ENCODE measurements at places on chromosomes 4 and X.

GRCh38 chr4:150982557-150983233, 32.4 kb downstream of the LRBA start:
- DNase-seq: no peak

DNA sequence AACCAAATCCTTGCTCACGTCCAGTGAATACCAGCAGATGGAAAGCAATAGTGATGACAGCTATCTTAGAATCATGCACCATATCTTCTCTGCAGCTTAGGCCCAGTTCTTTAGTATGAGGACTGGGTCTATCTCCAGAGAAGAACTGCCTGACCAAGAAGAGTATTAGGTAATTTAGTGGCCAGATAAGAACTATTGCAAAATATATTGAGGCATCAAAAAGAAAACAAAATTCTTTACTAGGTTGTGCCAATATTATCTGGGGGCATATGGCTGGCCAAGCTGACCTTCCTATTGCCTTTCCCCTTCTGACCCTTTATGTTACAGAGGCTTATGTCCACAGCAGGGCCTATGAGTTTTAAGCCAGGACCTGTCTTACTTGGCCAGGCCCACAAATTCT, 91.2 kb downstream of the RLIM start:
- no peak for DNase-seq

DNA sequence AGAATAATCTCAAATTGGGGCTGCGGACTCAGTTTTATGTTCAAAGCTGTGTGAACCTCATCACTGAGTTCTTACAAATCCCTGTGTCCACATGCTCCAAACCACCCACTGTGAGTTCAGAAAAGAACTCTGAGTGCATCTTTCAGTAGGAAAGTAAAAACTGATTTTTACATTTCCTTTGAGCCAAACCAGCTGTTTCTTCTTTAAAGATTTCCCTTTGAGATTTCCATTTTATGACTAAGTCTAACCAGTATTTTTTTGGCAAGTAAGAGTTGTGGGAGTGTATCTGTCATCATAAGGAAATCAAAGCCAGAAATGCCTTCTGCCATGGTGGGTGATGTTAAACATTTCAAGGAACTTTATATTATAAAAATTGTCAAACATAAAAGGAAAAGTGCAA, 100.0 kb downstream of the TET2 start:
- no peak for DNase-seq

DNA sequence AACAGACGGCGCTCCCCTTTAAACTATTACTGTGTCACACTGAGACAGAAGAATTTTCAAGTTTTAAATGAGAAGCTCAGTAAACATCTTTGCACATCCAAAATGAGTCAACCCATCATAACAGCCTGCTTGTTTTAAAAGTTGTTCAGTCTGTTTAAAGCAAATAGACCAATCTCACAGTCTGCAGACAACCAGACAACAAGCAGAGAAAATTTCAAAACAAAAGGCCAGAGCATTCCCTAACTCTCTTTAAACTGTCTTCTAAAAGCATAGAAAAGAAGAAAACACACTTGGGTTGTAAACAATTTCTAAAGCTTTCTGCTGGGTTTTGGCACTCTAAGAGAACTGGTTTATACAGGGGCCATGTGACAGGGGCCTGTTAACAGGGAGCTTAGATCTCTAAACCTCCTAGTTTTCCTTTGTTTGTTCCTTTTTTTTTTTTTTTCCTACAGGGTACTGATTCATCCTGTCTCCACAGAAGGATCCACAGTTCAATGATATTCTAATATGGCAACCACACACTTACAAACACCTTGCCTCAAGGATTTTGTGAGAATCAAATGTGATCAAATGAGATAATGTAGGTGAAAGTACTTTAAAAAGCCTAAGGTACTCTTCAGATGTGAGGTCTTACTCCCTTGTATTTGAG, 100.8 kb upstream of the MAML3 start:
- DNase-seq: no peak

DNA sequence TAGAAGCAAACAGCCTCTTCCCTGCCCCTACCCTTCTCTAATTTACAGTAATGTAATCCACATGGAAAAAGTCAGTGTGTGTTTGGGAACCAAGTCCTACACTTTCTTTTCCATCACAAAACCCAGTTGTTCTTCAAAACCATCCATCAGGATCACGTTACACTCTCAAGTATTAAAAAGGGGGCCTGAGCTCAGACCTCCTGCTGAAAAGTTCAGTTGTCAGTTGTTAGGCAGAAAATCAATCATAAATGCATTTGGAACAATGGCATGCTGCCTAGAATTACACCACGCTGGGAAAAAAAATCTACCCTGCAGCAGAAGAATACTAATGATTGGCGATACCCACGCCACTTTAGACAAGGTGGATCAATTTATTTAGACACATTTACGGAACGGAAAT, 236.5 kb downstream of the PARM1 start:
- DNase-seq: no peak

DNA sequence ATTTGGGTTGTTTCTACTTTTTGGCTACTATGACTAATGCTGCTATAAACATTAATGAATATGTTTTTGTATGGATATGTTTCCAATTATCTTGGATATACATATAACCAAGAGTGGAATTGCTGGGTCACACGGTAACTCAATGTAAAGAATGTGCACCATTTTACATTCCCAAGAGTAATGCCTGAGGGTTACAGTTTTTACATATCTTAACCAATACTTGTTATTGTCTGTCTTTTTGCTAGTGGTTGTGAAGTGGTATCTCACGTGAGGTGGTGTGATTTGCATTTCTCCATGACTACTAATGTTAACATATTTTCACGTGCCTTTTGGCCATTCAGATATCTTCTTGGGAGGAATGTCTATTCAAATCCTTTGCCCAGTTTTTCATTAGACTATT, 200.3 kb upstream of the MAB21L2 start:
- no peak for DNase-seq

- DNase-seq: no peak
These were observed 5.9 kb upstream of the ARMCX5 start for GRCh38 chrX:102593367-102593766.

DNA sequence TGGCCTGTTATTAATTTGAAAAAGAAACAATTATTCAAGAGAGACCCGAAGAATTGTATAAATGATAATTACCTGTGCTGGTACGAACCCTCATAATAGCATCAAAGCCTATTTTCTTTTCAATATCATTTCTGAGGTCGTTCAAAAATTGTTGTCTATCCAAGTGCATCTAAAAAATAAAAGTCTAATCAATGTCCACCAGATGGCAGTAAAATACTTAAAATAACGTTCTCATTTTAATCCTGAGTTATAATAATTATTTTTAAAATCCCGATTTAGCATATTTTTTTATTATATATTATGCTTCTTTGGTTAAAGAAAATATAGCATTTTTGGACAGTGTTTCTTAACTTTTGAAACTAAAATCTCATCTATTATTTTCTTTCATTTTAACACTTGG, 55.7 kb downstream of the METTL14 start:
- DNase-seq: no peak

GRCh38 chr4:61473306-61473705, 273.2 kb downstream of the ADGRL3 start:
- DNase-seq: no peak

GRCh38 chr4:139528377-139529005, 27.5 kb downstream of the SETD7 start:
- DNase-seq: no peak

- DNase-seq: no peak
These were observed 73.2 kb upstream of the VCX2 start for GRCh38 chrX:8244301-8244700.

GRCh38 chr4:71860643-71861042, 76.8 kb upstream of the GC start:
- DNase-seq: no peak

DNA sequence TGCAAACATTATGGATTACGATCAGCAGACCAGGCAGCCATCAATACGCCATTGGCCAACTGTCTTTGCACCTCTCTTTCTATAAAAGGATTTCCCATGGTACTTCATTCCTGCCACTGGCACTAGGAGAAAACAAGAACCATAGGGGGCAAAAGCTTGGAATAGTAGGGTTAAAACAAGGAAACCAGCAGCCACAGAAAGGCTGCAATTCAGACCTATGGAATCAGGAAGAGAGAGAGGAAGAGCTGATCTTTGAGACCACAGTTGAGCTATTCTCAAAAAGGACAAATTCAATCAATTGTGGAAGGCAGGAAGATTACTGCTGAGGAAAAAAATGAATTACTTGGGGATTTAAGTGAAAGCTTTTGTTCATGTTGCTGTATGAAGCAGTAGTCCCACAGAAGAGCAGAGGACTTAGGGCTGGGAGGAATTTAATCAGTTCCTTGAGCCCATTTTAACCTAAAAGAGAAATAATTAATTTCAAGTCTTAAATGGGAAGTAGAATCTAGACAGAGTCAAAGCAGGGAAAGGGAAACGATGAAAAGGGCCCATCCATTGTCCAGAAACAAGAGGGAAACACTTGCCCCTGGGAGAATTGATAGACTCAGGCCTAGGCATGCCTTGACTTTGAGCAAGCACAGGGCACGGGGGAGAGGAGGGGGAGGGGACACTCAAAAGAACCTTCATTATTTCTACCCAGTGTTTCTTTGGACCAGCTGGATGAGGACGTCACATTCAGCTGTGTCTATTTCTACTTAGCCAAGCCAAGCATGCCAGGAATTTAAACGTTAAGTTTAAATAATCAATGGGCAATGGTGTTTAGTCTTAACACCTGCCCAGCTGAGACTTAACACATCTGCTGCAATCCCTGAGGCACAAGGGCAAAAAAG, 50.7 kb downstream of the SCD5 start:
- no peak for DNase-seq

GRCh38 chr4:9703391-9703790, 78.0 kb upstream of the DRD5 start:
- DNase-seq: peak; percentile 5

GRCh38 chr4:36256398-36256891, 12.1 kb upstream of the ARAP2 start:
- no peak for DNase-seq

DNA sequence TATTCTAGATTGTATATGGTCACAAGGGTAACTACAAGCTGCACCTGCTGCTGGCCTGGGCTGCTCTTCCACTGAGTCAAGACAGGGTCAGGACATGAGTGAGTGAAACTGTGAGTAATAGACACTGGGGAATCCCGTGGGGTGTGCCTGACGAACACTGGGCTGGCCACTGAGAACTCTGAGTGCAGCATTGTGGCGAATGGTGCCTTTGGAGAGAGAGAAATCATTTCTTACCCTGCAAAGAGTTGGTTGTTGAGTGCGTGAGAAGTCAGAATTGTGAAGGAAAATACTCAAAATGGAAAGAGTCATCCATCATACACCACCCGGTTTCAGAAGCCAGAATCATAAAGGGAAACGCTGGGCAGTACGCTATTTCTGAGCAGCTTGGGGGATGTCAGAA, 43.1 kb upstream of the LSM6 start:
- no peak for DNase-seq

DNA sequence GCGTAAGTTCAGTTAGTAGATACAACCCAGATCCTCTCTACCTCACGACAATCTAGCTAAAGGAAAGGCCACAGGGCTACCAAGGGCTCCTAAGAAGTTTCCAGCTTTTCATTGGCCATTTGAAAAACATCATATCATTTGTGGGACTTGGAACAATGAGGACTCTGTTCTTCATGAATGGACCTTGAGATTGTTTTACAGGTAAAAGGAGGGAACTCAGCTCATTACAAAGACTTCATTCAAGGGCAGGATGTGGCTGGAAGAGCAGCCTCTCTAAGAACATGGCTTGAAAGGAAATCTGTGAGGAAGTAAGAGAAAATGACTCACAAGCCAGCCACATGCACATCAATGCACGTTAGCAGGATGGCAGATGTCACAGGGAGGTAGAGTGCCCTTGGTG, 105.9 kb upstream of the SLC7A11 start:
- no peak for DNase-seq

GRCh38 chr4:123643691-123644090, 247.1 kb downstream of the SPRY1 start:
- no peak for DNase-seq

GRCh38 chr4:20353646-20354045, 101.9 kb downstream of the SLIT2 start:
- DNase-seq: no peak

DNA sequence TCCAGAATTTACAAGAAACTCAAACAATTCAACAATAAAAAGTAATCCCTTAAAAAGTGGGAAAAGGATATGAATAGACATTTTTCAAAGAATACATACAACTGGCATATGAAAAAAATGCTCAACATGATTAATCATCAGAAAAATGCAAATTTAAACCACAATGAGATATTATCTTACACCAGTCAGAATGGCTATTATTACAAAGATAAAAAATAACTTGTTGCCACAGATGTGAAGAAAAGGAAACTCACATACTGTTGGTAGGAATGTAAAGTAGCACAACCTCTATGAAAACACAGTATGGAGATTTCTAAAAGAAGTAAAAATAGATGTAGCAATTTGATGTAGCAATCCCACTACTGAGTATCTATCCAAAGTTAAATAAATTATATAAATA, 65.1 kb upstream of the DIAPH2 start:
- DNase-seq: no peak

DNA sequence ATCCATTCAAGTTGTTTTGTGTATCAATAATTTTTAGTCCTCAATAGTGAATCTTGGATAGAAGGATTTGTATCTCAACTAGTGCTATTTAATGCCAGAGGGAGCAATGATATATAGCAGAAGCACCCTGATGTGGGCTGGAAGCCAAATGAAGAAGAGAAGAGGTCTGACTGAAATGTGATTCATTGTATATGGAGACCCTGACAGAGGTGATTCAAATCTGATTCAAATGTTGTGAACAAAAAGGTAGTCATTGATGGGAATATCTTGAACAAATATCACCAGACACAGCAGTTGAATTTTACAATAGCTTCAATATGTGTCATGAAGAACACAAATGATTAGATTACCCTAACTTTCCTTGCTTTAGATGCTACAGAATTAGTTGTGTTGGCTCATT, 27.5 kb upstream of the SULT1B1 start:
- DNase-seq: no peak

GRCh38 chr4:10962246-10962645, 277.7 kb upstream of the CLNK start:
- DNase-seq: no peak

GRCh38 chr4:99029018-99029735, 33.7 kb downstream of the METAP1 start:
- DNase-seq: no peak

DNA sequence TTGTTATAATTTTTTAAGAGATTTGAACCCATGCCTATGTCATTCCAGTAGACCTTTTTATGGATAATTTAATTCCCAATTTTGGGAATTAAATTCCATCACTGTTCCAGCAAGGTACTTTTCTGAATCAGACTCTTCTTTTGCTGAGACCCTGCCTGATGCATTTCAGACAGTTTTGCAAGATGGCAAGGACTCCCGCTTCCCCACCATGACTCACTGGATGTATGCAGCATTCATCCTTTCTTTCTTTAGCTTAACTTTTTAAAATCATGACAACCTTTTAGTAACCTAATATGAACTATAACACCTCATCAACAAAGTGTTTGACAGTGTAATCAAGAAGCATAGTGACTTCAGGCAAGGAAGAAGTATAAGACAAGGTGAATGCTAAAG, 178.1 kb upstream of the LEF1 start:
- no peak for DNase-seq

DNA sequence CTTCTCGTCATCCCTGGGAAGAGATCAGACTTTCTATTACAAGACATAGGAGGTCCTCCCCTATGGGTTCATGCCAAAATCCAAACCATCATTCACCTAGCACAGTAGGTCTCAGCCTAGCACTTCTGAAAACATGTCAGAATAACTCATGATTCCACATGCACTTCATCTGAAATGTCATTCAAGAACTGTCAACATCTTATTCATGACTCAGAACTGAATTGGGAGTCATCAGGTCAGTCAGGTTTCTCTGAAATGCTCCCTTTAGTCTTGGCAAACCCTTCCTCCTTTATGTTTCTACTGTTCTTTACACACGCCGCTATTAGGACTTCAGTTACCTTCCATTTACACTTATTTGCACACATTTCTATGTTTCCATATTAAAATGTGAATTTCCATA, 67.2 kb downstream of the ANTXR2 start:
- DNase-seq: no peak

Data from stimulated activated CD8-positive, alpha-beta memory T cell treated with anti-CD3 and anti-CD28 coated beads, Interleukin-15, amount 100 ng/mL, for 4 hours (primary cell).